ENCODE measurements at places on chromosomes 16 and 17.

- no peak for DNase-seq
These were observed 83.0 kb downstream of the IRF8 start for GRCh38 chr16:85981826-85982562.

GRCh38 chr17:31907342-31907962 is 5.9 kb upstream of the UTP6 start:
- no peak for DNase-seq

GRCh38 chr17:55865072-55865762 is 114.4 kb downstream of the PCTP start:
- DNase-seq, result no peak

DNA sequence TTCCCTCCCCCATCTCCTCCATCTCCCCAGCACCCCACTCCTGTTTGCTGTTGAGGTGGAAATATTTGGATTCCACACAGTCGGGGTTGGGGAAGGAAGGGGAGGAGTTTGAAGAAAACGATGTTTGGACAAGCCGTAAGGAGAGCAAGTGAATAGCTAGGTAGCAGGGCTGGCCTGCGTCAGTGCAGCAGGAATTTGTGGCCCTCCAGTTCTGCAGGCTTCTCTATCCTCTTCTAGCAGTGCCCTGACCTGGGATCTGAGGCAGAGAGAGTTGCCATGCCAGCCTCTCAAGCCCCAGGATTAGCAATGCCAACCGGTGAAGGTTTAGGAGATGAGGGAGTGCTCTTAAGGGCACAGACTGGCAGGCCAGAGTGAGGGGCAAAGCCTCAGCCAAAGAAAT is 12.5 kb downstream of the TLCD2 start:
- no peak for DNase-seq

DNA sequence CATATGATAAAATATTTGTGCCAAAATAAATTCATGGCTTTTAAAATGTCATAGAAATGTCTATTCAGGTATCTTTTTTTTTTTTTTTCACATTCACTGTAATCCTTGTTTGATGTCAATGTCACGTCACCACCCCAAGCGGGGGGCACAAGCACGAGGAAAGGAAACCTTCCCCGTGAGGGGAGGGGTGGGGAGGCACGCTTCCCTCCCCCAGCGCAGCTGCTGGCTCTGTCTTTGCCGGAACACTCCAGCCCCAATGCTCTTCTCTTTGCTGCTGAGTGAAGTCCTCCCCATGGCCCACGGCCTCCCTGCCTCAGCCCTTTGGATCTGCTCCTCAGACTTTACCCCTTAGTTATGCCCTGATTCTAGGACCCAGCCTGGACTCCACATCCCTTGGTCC is 1.5 kb downstream of the SLC35G3 start:
- DNase-seq, result no peak

Measured in T-helper 1 cell (primary cell).